B cell (primary cell): ENCODE measurements at places on chromosomes 3 and 15. TPM values are rescaled to one million over a fixed set of nuclear protein-coding genes. Genes with fewer than 3 reads are reported as not detected.

Gene REC114
- not detected in 2 replicates for total RNA-seq

DNA sequence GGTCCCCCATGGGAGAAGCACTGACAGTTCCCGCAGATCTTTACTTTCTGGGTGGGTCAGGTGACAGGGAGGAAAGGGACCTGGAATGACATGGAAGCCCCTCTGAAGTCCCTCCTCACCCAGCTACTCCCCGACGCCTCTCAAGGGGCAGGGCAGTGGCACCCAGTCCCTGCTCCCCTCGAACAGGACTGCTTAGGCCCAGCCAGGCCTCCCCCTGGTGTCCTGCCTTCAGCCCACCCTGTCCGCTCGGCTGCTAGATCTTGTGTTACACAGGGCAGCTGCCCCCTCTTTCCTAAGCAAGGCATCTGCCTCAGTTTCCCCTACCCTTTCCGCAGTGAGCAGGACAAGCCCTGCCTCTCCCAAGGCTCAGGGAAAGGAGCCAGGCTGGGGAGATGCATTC lies 226.5 kb downstream of the XXYLT1 start:
- DNase-seq: no peak
- H3K4me3 ChIP-seq: no peak overlapping the region
- H3K4me1 ChIP-seq: peaks cover 23% of the 10 kb centered on the region
- no peak overlapping the region for H3K27ac ChIP-seq
- H3K27me3 ChIP-seq: no peaks in the 10 kb centered on the region

Gene DNAJB8
- total RNA-seq: not detected in 2 replicates

Gene NR2E3
- total RNA-seq: not detected in 2 replicates

DNA sequence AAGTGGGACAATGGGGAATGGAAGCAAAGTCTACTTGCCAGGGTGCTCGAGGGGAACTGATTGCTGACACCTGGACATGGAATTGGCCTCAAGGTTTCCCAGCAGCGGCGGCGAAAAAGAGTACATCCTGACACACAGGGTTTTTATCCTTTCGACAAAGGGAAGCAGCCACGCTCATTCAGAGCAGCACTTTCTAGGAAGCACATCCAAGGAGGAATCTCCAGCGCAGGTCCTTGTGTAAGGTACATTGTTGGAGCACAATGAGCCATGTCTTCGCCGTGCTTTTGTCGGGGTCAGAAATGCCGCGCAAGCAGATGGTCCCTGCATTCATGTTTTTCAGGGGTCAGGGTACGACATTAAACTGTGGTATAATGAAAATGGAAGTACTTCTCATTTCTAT lies 16.8 kb downstream of the CACNA1D start:
- no peak for DNase-seq
- H3K27ac ChIP-seq: no peak overlapping the region
- H3K4me1 ChIP-seq: no peaks in the 10 kb centered on the region
- no peaks in the 10 kb centered on the region for H3K27me3 ChIP-seq

Gene SNX22
- total RNA-seq: 43.0 and 44.9 TPM in 2 replicates

- H3K36me3 ChIP-seq: no peaks in the 10 kb centered on the region
- no peaks in the 10 kb centered on the region for H3K27me3 ChIP-seq
- H3K27ac ChIP-seq: no peak overlapping the region
- H3K4me3 ChIP-seq: no peak overlapping the region
These were observed 49.0 kb upstream of the ADGRG7 start for GRCh38 chr3:100560426-100560825.

Gene CLRN1
- total RNA-seq: not detected in 2 replicates

DNA sequence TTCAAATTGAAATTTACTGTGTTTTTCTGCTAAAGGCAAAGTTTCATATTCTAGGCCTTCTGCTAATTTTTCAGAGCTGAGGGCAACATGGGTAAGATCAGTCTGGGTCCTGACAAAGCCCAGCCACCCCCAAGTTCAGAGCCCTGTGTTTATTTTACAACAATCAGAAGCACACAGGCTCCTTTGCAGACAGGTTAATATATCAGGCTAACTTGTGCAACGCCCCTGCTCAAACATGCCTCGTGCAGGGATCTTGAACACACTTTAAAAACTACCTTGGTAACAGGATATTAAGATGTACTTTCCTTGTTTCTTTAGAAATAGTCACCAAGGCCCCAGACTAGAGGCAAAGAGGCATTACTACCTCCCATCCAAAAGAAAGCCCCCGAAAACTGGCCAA lies 64.0 kb downstream of the POLR2M start:
- no peaks in the 10 kb centered on the region for H3K4me1 ChIP-seq
- no peak overlapping the region for H3K4me3 ChIP-seq
- no peaks in the 10 kb centered on the region for H3K27me3 ChIP-seq
- no peaks in the 10 kb centered on the region for H3K36me3 ChIP-seq
- DNase-seq: no peak
- no peak overlapping the region for H3K27ac ChIP-seq

Gene TLR9
- total RNA-seq: 16.0 and 21.0 TPM in 2 replicates

- H3K27me3 ChIP-seq: no peaks in the 10 kb centered on the region
- H3K4me1 ChIP-seq: peaks cover 30% of the 10 kb centered on the region
- DNase-seq: no peak
- H3K27ac ChIP-seq: peak overlapping the region; percentile 26
These were observed 22.6 kb downstream of the METTL6 start for GRCh38 chr3:15404767-15405166.

DNA sequence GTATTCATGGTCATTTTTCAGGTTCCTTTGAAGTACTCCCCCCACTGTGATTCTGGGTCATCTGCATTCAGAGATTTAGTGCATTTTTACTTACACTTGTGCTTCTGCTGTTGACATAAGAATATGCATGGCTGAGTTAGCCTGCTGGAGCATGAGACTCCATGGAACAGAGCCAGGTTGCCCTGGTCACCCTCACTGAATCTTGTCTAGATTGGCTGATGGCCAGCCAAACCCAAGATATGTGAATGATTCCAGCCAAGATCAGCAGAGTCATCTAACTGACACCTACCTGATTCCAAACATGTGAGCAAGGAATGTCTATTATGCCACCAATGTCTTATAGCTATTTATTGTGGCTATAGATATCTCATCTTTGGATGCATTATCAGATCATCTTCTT lies 25.1 kb downstream of the DTWD1 start:
- H3K4me3 ChIP-seq: no peak overlapping the region
- H3K4me1 ChIP-seq: no peaks in the 10 kb centered on the region
- DNase-seq: no peak
- H3K27me3 ChIP-seq: no peaks in the 10 kb centered on the region

Gene SLC7A14
- not detected in 2 replicates for total RNA-seq

GRCh38 chr3:112377568-112378071 lies 44.7 kb downstream of the CD200 start:
- H3K27me3 ChIP-seq: no peaks in the 10 kb centered on the region
- H3K36me3 ChIP-seq: no peaks in the 10 kb centered on the region
- H3K27ac ChIP-seq: no peak overlapping the region
- DNase-seq: no peak
- no peak overlapping the region for H3K4me3 ChIP-seq

Gene SEMA6D
- total RNA-seq: not detected in 2 replicates

DNA sequence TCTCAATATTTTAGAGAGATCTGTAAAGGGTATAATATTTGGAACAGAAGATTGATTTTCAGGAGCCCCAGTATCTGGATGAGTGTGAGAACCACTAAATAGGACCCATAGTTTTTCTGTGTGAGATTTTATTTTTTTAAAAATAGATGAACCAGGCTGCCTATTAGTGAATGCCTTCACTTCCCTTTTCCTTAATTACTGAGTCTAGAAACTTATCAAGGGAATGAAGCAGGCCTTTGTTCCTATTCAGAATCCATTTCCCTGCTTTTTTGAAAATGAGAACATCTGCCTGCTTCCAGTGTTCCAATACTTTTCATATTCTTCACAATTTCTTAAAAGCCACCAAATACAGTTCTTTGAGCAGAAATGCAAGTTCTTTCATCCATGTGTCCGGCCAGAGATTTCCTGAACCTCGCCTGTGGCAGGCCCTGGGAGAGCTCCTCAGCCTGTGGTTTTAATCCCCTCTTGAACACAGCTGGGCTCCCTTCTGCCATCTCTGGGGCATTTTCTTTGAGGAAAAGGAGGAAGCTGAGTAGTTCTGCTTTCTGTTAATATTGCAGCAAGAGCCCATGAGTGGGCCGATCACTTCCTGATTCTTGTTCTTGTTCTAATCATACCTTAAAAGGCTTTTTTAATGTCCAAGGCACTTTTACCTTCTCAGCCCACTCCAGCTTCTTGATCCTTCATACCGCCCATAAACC lies 4.7 kb downstream of the EHD4 start:
- H3K27me3 ChIP-seq: no peaks in the 10 kb centered on the region
- peaks cover 59% of the 10 kb centered on the region for H3K4me1 ChIP-seq
- DNase-seq: peak; percentile 82
- no peaks in the 10 kb centered on the region for H3K36me3 ChIP-seq
- peak overlapping the region; percentile 64 for H3K27ac ChIP-seq

DNA sequence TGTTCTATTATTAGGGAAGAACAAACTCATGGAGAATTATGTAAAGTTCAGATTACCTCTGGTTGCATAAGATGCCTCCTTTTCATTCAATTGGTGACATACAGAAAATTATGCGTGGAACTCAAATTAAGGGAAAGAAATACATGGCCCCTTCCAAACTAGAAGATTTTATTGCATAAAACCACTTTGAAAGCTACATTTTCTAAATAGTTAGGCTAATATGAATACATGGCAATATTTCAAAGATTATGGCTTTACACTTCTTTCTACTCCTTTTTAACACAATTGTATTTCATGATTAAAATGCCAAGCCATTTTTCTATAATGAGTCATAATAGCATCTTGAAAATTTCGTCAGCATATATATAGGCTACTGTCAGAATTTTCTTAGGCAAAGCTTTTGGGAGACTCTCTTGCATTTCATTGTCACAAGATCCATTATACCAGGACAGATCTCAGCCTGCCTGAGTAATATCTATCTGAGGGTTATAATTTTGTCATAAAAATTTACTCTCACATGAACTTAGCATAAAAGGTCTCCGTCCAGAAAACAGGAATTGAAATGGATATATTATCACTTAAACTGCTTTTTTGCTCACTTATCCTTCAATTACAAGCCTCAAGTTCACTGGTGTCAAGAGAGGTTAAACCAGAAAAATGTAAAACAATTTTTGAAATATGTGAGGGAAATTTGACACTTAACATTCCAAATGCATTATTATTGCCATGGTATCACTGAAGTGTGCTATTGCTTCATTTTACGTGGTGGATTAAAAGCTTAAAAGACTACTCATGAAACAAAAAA lies 37.1 kb downstream of the CPA3 start:
- H3K27ac ChIP-seq: no peak overlapping the region
- H3K36me3 ChIP-seq: no peaks in the 10 kb centered on the region
- no peak overlapping the region for H3K4me3 ChIP-seq
- H3K4me1 ChIP-seq: no peaks in the 10 kb centered on the region

DNA sequence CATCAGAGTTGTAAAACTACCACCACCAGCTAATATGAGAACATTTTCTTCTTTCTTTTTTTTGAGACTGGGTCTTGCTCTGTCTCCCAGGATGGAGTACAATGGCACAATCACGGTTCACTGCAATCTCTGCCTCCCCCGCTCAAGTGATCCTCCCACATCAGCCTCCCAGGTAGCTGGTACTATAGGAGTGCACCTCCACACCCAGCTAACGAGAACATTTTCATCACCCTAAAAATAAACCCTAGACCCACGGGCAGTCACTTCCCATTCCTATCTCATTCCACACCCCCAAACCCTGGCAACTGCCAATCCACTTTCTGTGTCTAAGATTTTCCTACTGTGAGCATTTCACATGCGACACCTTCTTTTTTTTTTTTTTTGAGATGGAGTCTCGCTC lies 130.9 kb downstream of the ATP10A start:
- no peaks in the 10 kb centered on the region for H3K4me1 ChIP-seq
- no peak overlapping the region for H3K4me3 ChIP-seq
- DNase-seq: no peak
- H3K36me3 ChIP-seq: no peaks in the 10 kb centered on the region

GRCh38 chr3:122916580-122916979 lies 111.0 kb downstream of the SEMA5B start:
- peaks cover 29% of the 10 kb centered on the region for H3K27me3 ChIP-seq
- no peak overlapping the region for H3K4me3 ChIP-seq
- no peaks in the 10 kb centered on the region for H3K36me3 ChIP-seq
- peaks cover 20% of the 10 kb centered on the region for H3K4me1 ChIP-seq

DNA sequence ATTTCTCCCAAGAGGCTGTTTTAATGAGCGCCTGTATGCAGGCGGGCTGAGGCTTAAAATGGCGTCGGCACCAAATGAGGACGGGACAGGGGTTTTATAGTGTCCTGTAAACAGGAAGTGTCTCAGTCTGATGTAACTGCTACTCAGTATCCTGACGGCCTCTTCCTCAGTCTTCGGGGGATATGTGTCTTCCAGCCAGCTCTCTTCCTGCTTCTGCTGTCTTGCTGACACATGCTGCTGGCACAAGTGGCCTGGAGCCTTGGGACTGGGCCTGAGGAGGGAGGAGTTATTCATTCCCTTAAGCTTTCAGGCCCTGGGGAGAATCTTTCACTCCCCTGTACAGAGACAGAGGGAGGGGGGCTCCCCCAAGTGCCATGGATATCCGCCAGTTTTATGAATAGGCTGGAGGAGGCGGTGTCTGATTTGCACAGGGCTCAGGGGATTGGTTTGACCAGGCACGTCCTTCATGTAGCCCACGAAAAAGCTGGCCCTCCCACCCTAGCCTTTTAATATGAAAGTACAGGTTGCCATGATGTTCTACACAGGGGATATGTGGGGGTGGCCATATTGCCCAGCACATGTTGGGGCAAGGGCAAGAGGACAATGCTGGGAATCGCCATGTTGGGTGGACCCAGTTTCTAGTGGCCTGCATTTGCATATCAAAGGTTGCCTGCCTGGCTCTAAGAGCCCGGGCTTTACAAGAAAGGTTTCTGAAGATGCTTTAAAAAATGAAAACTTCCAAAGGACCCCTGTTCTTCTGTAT lies 19.9 kb downstream of the NDUFB4 start:
- H3K36me3 ChIP-seq: no peaks in the 10 kb centered on the region
- no peaks in the 10 kb centered on the region for H3K4me1 ChIP-seq
- DNase-seq: no peak
- H3K27ac ChIP-seq: no peak overlapping the region

DNA sequence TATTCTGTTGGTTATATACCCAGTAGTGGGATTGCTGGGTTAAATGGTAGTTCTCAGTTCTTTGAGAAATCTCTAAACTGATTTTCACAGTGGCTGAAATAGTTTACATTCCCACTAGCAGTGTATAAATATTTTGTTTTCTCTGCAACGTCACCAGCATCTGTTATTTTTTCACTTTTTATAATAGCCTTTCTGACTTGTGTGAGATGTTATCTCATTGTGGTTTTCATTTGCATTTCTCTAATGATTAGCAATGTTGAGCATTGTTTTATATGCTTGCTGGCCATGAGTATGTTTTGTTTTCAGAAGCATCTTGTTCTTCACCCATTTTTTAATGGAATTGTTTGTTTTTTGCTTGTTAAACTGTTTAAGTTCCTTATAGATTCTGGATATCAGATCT lies 612.7 kb upstream of the SGO1 start:
- no peak for DNase-seq
- H3K27ac ChIP-seq: no peak overlapping the region
- H3K36me3 ChIP-seq: no peaks in the 10 kb centered on the region
- no peaks in the 10 kb centered on the region for H3K27me3 ChIP-seq

GRCh38 chr15:82540984-82541431 lies 751 bp upstream of the RPS17 start:
- H3K4me1 ChIP-seq: peaks cover 23% of the 10 kb centered on the region
- no peak for DNase-seq
- peak overlapping the region; percentile 84 for H3K4me3 ChIP-seq
- H3K27ac ChIP-seq: peak overlapping the region; percentile 85
- no peaks in the 10 kb centered on the region for H3K27me3 ChIP-seq
- H3K36me3 ChIP-seq: peaks cover 30% of the 10 kb centered on the region

GRCh38 chr3:50164984-50165909 lies 10.1 kb downstream of the SEMA3F start:
- no peaks in the 10 kb centered on the region for H3K36me3 ChIP-seq
- no peaks in the 10 kb centered on the region for H3K4me1 ChIP-seq
- no peak overlapping the region for H3K27ac ChIP-seq
- no peaks in the 10 kb centered on the region for H3K27me3 ChIP-seq
- DNase-seq: no peak
- no peak overlapping the region for H3K4me3 ChIP-seq
